IMR-90 (cell line): ENCODE measurements at places on chromosomes 4 and X.
A peak's percentile ranks its signal among the peaks of the same experiment; 100 is the strongest.

GRCh38 chr4:19756661-19757060 lies 495.0 kb upstream of the SLIT2 start:
- DNase-seq: no peak

DNA sequence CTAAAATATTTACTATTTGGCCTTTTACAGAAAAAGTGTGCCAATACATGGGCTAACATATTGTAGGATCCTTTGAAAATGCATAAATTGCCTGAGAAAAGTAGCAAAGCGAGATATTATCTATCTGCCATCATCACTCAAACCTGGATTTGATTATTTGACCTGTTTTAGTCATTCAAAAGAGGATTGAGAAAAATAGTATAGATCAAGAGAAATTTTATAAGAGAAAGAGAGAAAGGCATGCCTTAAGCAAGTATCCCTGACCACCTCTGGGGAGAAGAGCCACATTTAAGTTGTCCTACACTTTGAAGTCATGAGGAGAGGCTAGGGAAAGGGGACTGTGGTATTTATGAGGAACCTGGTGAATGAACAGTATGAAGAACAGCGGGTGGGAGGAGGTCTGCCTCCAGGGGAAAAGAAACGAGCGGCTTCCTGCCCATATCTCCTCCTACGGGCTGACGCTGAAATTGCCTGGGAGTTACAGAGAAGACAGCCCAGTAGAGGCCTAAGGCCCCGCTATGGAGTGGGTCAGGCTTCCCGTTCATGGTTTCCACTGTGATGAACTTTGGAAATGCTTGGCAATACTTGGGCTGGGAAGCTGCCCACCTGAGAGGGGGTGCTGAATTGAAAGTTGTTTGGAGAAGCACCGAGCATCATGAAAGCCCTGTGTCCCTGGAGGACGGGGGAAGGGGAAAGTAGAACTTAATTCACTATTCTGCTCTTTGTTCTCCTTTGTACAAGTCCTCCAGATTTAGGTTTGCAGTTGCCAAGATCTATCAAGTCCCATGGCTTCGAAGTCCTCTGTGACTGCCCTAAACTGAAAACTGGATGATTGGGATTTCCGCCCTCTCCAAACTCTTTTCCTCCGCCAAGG lies 106.9 kb upstream of the ACSL4 start:
- no peak for DNase-seq

DNA sequence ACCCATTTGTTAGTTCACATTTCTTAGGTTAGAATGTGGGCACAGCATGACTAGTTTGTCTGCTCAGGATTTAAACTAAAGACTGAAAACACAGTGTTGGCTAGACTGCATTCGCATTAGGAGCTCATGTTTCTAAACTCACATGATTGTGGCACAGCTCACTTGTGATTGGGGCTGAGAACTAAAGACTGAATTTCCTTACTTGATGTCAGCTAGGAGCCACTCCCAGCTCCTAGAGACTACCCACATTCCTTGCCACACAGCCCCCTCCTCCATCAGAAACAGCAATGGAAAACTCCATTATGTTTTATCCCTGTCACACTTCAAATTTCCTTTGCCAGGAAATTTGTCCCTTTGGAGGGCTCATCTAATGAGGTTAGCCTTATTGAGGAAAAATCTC lies 170.2 kb upstream of the NUDT6 start:
- no peak for DNase-seq

- DNase-seq: peak; percentile 39
Measured at GRCh38 chrX:97547877-97548578, 664.3 kb downstream of the RPA4 start.

DNA sequence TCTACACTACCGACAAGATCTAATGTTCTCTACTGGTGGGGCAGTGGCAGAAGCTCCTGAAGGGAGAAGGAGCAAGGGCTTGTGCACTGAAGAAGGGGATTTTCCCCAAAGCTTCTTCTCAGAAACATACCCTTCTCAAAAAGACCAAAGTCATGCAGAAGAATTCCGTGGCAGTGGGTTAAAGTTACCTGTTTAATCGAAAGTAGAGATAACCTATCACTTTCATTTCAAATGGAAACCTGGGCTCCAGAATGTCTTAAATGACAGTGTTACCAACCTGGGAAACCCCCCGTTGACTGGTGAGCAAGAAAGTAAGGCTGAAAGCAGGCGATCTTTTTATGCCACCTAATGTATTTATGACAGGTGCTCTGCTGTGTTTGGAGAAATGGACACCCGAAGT lies 92.5 kb upstream of the TEX13D start:
- DNase-seq: no peak

DNA sequence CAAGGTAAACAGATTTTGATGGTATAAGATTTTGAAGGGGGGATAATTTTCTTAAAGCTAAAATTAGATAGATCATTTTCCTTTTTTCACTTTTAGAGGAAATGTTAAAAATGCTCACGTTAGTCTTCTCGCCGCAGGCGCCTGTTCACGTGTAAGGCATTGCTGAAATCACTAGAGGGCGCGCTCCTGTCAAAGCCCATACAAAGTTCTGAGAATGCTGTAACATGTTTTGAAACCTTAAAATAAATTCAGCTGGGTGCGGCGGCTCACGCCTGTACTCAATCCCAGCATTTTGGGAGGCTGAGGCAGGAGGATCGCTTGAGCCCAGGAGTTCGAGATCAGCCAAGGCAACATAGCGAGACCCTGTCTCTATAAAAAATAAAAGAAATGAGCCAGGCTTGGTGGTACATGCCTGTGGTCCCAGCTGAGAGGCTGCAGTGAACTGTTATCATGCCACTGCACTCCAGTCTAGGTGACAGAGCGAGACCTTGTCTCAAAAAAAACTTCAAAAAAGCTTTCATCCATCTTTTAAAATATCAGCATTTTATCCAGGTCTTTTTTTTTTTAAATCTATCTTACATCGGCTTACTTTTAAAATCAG lies 138.0 kb downstream of the RBMX2 start:
- DNase-seq: peak; percentile 45

DNA sequence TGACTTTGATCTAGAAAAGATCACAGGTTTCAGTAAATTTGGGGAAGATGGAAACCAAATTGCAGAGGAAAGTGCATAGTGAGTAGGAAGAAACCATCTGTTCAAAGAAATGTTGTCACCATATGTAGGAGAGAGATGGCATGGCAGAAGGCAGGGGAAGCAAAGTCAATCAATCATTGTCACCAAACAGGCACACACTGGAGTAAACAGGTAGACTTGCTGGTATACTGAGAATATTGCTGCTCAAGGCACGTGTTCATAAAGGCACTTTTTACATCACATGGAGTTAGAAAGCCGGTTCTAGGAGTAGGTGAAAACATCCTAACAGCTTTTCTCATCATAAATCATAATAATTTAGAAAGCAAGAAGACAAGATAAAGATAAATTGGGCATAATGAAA lies 550.5 kb upstream of the FAT1 start:
- DNase-seq: no peak

- DNase-seq: no peak
Measured at GRCh38 chrX:56279863-56280262, 47.7 kb downstream of the KLF8 start.

DNA sequence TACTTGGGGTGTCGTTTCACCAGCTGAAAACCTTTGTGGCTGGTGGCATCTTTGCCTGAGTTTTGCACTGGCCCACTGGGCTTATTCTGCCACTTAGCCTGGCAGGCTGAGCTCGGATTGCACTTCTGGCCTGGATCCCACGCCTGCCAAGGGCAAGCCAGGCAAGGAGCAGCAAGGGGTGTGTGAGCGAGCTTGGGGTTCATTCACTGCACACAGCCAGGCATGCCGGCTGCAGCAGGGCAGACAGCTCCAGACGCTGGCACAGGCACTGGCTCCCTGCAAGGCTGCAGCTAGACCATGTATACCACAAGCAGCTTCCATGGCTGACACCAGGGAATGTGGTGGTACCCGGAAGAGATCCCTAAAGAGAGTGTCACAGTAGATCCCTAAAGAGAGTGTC lies 476.3 kb downstream of the EPHA5 start:
- DNase-seq: no peak

GRCh38 chr4:20847124-20847747 lies 147.0 kb downstream of the PACRGL start:
- no peak for DNase-seq

DNA sequence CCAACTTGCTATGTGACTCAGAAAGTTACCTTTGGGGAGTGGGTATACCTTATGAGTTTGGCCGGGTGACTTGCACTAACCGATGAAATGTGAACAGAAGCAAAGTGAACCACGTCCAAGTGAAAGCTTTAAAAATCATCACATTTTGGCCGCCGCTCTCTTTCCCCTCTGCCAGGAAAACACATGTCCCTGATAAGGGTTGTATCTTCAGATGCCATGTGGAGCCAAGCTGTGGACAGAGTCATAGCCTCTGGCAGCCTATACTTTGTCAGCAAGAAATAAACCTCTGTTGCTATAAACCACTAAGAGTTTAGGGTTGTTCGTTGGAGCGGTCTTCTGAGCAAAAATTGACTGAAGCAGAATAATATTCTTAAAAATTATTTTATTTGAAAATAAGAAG lies 92.3 kb downstream of the PRDM5 start:
- peak; percentile 21 for DNase-seq

DNA sequence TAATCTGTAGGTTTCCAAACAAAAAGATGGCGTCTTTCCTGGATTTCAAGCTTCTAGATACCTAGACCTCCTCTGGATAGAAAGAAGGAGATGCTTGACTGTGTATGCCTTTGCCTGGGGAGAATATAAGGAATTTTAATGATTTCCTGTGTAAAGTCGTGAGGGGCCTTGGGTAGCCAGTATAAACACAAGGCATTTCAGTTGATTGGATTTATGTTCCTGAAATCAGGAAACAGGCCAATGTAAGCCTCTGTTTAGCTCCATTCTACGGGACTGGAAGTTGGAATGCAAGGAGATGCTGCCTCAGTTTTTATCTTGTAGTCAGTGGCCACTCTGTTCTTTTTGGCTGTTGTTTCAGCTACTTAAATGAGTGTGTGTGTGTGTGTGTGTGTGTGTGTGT lies 137.2 kb downstream of the GUCY2F start:
- DNase-seq: no peak
